ENCODE measurements at places on chromosomes 16 and 17.

GRCh38 chr17:50828508-50829170 lies 6.7 kb upstream of the WFIKKN2 start:
- no peak for DNase-seq

DNA sequence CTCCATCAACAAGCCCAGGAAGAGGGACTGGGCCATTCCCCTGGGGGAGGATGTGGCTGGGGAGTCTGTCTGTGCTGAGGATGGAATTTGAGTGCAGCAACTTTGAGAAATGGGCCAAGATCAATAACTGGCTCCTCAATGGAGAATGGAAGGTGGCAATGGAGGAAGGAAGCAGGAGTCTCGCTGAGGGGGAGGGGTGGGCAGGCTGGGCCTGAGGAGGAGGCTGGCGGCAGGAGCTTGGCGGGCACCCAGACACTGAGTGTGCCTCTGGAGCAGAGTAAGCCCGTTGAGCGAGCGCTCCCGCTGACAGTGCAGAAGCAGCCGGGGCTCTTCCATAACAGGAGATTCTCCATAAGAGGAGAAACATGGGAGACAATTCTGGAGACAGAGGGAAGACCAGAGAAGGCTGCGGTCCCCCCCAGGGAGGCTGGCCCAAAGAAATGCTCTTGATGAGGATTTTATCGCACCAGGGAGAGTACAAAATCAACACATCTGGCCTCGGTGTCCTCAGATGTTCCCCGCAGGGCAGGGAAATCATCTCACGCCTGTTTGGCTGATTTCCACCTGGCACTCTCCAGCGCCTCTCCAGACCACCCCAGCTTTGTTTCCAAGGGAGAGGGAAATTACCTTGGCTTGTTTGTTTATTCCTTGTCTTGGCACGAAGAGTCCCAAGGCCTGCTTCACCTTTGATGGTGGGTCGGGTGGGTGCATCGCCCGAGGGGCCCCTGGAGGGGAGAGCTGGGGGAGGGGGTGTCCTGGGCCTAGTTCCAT lies 2.8 kb upstream of the MMP15 start:
- DNase-seq, result no peak

- no peak for DNase-seq
These were observed 2.3 kb downstream of the CDYL2 start for GRCh38 chr16:80802138-80802537.

- peak; percentile 38 for DNase-seq
These were observed 849 bp downstream of the CAPN15 start for GRCh38 chr16:528111-529011.
